Bronchial epithelial cell (primary cell): ENCODE measurements at places on chromosomes 4 and X. TPM values are rescaled to one million over a fixed set of nuclear protein-coding genes. Genes with fewer than 3 reads are reported as not detected.

The AADAT gene
- 0.64 and 1.1 TPM in 2 replicates for total RNA-seq

The PWWP3B gene
- under 0.01 and 0.64 TPM in 2 replicates for total RNA-seq

The ANOS1 gene
- total RNA-seq, result 0.26 and 0.38 TPM in 2 replicates

The ENOX2 gene
- 13.2 and 22.5 TPM in 2 replicates for total RNA-seq

The MAGEB1 gene
- total RNA-seq, result not detected in 2 replicates

The XK gene
- total RNA-seq, result 0.26 and 0.51 TPM in 2 replicates

The SMR3B gene
- total RNA-seq, result not detected in 2 replicates

The BRS3 gene
- not detected in 2 replicates for total RNA-seq

The UGT2B15 gene
- under 0.01 TPM in 1 of 2 replicates, not detected in the other for total RNA-seq

The MAGED4B gene
- total RNA-seq, result 0.13 and 1.6 TPM in 2 replicates

The LEF1 gene
- total RNA-seq, result not detected in 2 replicates

The XG gene
- total RNA-seq, result 0.26 and 1.4 TPM in 2 replicates

The DUSP21 gene
- not detected in 2 replicates for total RNA-seq

The ARHGEF38 gene
- total RNA-seq, result 0.26 TPM in 1 of 2 replicates, not detected in the other

The AVPR2 gene
- not detected in 2 replicates for total RNA-seq

The S100G gene
- not detected in 2 replicates for total RNA-seq

The PRKG2 gene
- 5.3 and 7.0 TPM in 2 replicates for total RNA-seq

The DACH2 gene
- total RNA-seq, result 0.26 TPM in 2 replicates

The ITGB1BP2 gene
- 1.1 and 2.4 TPM in 2 replicates for total RNA-seq

The KLF8 gene
- 3.9 and 6.0 TPM in 2 replicates for total RNA-seq

The PAGE4 gene
- not detected in 2 replicates for total RNA-seq

The CFP gene
- under 0.01 and 0.26 TPM in 2 replicates for total RNA-seq

The DDIT4L gene
- total RNA-seq, result 0.26 TPM in 2 replicates

The MAGEA1 gene
- total RNA-seq, result not detected in 2 replicates

The XAGE1A gene
- not detected in 2 replicates for total RNA-seq

The PITX2 gene
- total RNA-seq, result 0.26 TPM in 1 of 2 replicates, not detected in the other

The MAGEE1 gene
- 0.51 and 0.53 TPM in 2 replicates for total RNA-seq

The GPR50 gene
- not detected in 2 replicates for total RNA-seq

The CCDC110 gene
- under 0.01 and 0.13 TPM in 2 replicates for total RNA-seq

The F8 gene
- total RNA-seq, result 0.26 and 0.64 TPM in 2 replicates

The TMSB15B gene
- 0.77 and 1.1 TPM in 2 replicates for total RNA-seq

The DGKK gene
- not detected in 2 replicates for total RNA-seq
